ENCODE measurements at places on chromosomes 2 and 18.

GRCh38 chr2:168964251-168964807 is 63.2 kb downstream of the G6PC2 start:
- DNase-seq = no peak

DNA sequence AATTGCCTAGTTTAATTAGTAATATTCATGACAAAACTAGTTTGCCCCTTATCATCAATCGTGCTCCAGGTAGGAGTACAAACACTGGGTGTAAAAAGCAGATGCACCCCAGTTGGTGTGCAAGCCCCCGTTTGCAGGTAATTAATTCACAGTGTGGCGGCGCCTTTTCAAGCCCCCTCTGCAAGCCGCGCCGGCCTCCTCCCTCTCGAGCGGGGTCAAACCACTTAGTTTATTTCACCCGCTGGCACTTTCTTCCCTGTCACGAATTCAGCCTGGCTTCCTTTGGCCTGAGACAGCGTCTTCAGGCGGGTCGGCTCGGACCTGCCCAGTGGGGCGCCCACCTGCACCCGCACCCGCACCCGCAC is 64.7 kb upstream of the MAPRE2 start:
- DNase-seq = no peak

DNA sequence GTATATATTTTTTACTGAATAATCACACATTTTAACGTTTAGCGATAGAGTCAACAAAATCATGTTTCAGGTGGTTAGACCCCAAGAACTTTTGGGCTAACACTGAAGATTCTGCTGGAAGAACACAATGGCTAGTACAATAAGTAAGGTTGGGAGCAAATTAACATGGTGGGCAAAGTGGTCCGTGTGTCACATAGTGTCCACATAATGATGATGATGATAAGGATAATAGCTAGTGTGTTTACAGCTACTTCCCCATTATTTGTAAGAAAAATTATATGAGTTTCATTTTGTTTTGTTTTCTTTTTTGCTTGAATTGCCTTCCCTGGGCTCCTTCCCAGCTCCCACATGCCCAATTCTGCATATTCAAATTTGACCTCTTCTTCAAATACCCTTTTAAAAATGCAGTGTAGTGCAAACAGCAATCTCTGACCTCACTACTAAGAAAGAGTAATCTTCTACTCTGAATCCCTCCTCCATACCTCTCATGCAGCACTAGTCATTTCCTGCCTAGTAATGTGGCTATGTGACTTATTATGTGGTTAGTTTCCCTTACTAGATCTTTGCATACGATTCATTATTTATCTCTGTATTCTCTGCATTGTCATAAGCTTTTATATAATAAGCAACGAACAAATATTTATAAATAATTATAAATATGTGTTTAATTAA is 16.9 kb upstream of the VPS54 start:
- DNase-seq = no peak

GRCh38 chr18:62788111-62788510 is 72.8 kb downstream of the PHLPP1 start:
- no peak for DNase-seq

DNA sequence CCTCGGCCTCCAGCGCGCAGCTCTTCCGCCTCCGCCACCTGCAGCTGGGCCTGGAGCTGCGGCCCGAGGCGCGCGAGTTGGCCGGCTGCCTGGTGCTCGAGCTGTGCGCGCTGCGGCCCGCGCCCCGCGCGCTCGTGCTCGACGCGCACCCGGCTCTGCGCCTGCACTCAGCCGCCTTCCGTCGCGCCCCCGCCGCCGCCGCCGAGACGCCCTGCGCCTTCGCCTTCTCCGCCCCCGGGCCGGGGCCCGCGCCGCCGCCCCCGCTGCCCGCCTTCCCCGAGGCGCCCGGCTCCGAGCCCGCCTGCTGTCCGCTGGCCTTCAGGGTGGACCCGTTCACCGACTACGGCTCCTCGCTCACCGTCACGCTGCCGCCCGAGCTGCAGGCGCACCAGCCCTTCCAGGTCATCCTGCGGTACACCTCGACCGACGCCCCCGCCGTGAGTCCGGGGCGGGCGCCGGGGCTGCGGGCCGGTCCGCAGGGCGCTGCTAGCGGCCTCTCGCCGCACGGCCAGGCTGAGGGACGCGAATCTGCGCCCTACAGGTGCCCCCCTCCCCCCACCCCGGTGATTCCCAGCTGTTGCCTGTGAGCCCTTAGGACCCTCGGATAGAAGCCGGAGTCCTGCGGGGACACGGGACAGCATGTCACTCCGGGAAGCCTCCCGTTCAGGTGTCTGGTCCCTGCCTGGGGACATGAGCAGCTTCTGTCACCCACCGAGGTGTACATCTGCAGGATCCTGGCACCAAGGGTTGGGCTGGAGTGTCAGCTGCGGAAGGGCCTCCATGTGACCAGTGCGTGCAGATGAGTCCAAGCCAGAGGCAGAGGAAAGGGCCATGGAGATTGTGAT is 616 bp downstream of the RNPEPL1 start:
- DNase-seq = no peak

DNA sequence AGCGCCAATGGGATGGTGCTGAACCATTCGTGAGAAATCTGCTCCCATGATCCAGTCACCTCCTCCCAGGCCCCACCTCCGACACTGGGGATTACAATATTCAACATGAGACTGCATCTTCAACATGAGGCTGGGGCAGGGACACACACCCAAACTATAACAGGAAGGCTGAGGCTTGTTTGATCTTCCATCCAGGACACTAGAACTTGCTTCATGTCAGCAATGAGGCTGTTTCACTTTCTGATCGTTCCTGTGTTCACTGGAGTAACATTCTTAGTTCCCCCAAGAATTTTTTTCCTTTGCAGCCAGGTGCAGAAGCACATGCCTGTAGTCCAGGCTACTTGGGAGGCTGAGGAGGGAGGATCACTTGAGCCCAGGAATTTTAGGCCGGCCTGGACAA is 30.8 kb upstream of the SOX11 start:
- DNase-seq = no peak

GRCh38 chr2:52117299-52117698 is 1085.4 kb upstream of the NRXN1 start:
- DNase-seq = no peak

DNA sequence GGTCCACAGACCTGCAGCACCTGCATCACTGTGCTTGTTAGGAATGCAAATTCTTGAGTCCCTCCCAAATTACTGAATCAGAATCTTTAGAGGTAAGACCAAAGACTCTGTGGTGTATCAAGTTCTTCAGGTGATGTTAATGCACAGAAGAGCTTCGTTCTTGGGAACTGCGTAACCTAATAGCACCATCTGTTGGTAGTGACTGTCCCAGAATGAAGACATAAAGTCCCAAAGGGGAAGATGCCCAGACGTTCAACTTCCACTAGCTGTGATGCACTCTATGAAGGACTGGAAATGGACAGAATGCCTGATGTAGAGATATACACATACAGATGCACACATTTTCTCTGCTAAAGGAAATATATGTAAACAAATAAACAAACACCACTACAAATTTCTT is 576.0 kb downstream of the LRP1B start:
- peak; percentile 18 for DNase-seq

GRCh38 chr2:161237392-161238264 is 70.6 kb upstream of the PSMD14 start:
- no peak for DNase-seq

DNA sequence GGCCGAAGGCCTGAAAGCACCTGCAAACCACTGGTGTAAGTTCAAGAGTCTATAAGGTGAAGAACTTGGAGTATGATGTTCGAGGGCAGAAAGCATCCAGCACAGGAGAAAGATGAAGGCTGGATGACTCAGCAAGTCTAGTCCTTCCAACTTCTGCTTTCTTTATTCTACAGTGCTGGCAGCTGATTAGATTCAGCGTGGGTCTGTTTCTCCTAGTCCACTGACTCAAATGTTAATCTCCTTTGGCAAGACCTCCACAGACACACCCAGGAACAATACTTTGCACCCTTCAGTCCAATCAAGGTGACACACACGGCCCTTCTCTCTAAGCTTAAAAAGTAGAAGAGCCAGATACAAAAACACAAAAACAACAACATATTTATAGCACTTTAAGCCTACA is 43.4 kb downstream of the NMS start:
- no peak for DNase-seq

GRCh38 chr2:9225806-9226205 is 19.2 kb downstream of the ASAP2 start:
- DNase-seq = no peak

DNA sequence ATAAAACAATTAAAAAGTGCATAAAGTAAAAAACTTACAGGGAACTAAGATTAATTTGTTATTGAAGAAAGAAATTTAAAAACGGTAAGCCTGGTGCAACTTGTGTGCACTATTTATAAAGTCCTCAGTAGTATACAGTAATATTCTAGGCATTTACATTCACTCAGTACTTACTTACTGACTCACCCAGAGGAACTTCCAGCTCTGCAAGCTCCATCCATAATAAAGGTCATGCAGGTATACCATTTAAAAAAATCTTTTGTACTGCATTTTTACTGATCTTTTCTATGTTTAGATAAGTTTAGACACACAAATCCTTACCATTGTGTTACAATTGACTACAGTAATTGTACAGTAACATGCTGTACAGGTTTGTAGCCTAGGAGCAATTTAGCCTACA is 51.5 kb upstream of the NXPH2 start:
- no peak for DNase-seq

- no peak for DNase-seq
Observed at GRCh38 chr2:110741491-110741980, 9.2 kb downstream of the ACOXL start.
